ENCODE measurements at places on chromosomes 3 and 15. TPM values are rescaled to one million over a fixed set of nuclear protein-coding genes. Genes with fewer than 3 reads are reported as not detected.

The UBP1 gene
- total RNA-seq: 71.9 TPM

The TRIM69 gene
- 6.4 TPM for total RNA-seq

The GOLGA8G gene
- total RNA-seq: not detected

The ADAMTS17 gene
- total RNA-seq: 1.9 TPM

The INSYN1 gene
- total RNA-seq: 13.1 TPM

The HCLS1 gene
- 0.86 TPM for total RNA-seq

The GP5 gene
- 0.13 TPM for total RNA-seq

The UNC13C gene
- 0.13 TPM for total RNA-seq

The VEPH1 gene
- 18.3 TPM for total RNA-seq

The OXTR gene
- total RNA-seq: 2.2 TPM

GRCh38 chr3:32872487-32873382 is 54.9 kb downstream of the TRIM71 start:
- H3K27ac ChIP-seq: 0 out of 2 replicates have a peak overlapping the region, but pooled peaks have one; percentile 2
- peaks cover 50% of the 10 kb centered on the region for H3K36me3 ChIP-seq
- H3K4me3 ChIP-seq: no peak overlapping the region

DNA sequence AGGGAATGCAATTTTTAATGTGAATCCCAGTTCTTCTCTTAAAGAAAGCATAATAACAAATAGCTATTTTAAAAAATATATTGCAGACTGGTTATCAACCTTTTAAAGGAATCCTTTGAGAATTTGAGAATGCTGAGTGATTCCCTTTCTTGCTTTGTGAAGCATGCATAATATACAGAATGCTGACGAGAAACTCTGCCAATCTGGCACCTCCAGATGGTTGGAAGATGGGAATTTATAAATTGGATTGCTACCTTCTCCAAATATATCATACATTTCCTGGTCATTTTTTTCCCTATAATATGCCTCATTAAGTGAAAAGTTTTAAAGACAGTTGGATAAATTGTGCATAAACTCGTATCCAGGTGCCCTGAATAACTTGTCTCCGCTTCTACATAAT is 333.9 kb upstream of the ARPP21 start:
- no peaks in the 10 kb centered on the region for H3K36me3 ChIP-seq
- no peaks in the 10 kb centered on the region for H3K27me3 ChIP-seq
- no peaks in the 10 kb centered on the region for H3K4me1 ChIP-seq
- no peak overlapping the region for H3K4me3 ChIP-seq
- no peak for DNase-seq

- no peaks in the 10 kb centered on the region for H3K36me3 ChIP-seq
- H3K4me3 ChIP-seq: no peak overlapping the region
- H3K27ac ChIP-seq: no peak overlapping the region
- H3K27me3 ChIP-seq: no peaks in the 10 kb centered on the region
These were observed 321.8 kb downstream of the FEZF2 start for GRCh38 chr3:62051506-62051905.

DNA sequence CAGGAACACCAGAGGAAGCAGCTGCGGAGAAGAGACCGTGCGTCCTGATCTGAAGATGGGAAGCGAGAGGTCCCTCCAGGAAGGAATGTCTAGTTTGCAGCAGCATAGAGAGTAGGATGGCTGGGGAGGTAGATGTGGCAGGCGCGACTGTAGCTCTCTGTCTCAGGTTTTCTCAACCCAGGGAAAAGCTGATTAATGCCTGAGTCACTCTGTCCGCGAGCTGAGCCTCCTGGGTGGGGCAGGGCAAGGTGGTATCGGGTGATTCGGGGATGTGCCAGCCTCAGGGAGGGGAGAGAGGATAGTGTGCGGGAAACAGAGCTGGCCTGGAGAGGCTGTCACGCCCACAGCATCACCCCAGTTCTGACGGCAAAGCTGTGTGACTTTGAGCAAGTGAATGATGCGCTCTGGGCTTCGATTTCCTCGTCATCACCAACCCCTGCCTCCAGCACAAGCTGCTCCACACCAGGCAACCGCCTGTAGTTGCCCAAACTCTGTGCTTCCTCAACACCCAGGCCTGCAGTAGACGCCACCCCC is 28.4 kb downstream of the CPN2 start:
- no peaks in the 10 kb centered on the region for H3K27me3 ChIP-seq
- no peaks in the 10 kb centered on the region for H3K4me1 ChIP-seq
- no peak overlapping the region for H3K27ac ChIP-seq

GRCh38 chr15:88202231-88202630 is 54.3 kb downstream of the NTRK3 start:
- H3K4me3 ChIP-seq: no peak overlapping the region
- DNase-seq: no peak
- H3K27ac ChIP-seq: no peak overlapping the region
- no peaks in the 10 kb centered on the region for H3K36me3 ChIP-seq
- no peaks in the 10 kb centered on the region for H3K27me3 ChIP-seq

- H3K4me1 ChIP-seq: no peaks in the 10 kb centered on the region
- no peak overlapping the region for H3K27ac ChIP-seq
- H3K27me3 ChIP-seq: no peaks in the 10 kb centered on the region
- DNase-seq: no peak
- H3K36me3 ChIP-seq: no peaks in the 10 kb centered on the region
- no peak overlapping the region for H3K4me3 ChIP-seq
These were observed 46.1 kb downstream of the MCTP2 start for GRCh38 chr15:94277485-94277884.

GRCh38 chr3:72665701-72666446 is 182.4 kb downstream of the SHQ1 start:
- no peaks in the 10 kb centered on the region for H3K36me3 ChIP-seq
- H3K27me3 ChIP-seq: no peaks in the 10 kb centered on the region
- no peak for DNase-seq
- no peak overlapping the region for H3K4me3 ChIP-seq
- H3K27ac ChIP-seq: no peak overlapping the region

DNA sequence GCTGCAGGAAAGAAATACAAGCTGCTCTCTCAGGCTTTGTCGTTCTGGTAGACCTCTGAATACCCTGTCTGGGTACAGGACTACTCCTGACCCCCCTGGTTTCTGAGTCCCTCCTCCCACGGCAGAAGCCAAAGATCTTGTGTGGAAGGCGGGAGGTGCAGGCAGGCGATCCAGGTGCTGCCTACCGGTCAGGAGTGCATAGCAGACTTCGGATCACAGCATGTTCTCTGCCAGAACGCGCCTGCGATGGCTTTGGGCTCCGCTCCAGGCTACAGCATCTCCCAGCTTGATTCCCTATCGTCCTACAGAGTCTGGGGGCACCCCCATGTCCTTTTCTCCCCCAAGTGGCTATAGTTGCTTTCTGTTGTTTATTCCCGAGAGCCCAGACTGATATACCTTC is 2.5 kb upstream of the CFAP100 start:
- peaks cover 12% of the 10 kb centered on the region for H3K4me1 ChIP-seq
- H3K27ac ChIP-seq: no peak overlapping the region
- H3K4me3 ChIP-seq: no peak overlapping the region

GRCh38 chr3:181623924-181624694 is 87.6 kb upstream of the SOX2 start:
- DNase-seq: no peak
- no peaks in the 10 kb centered on the region for H3K4me1 ChIP-seq
- no peaks in the 10 kb centered on the region for H3K36me3 ChIP-seq
- H3K27me3 ChIP-seq: no peaks in the 10 kb centered on the region
- no peak overlapping the region for H3K4me3 ChIP-seq
- no peak overlapping the region for H3K27ac ChIP-seq

- H3K36me3 ChIP-seq: no peaks in the 10 kb centered on the region
- H3K4me1 ChIP-seq: no peaks in the 10 kb centered on the region
- H3K27ac ChIP-seq: no peak overlapping the region
- H3K27me3 ChIP-seq: no peaks in the 10 kb centered on the region
- no peak overlapping the region for H3K4me3 ChIP-seq
- no peak for DNase-seq
These were observed 459.5 kb downstream of the DIPK2A start for GRCh38 chr3:144431134-144431533.

- H3K4me1 ChIP-seq: no peaks in the 10 kb centered on the region
- H3K27me3 ChIP-seq: no peaks in the 10 kb centered on the region
- H3K27ac ChIP-seq: no peak overlapping the region
- no peak overlapping the region for H3K4me3 ChIP-seq
- no peaks in the 10 kb centered on the region for H3K36me3 ChIP-seq
These were observed 393.3 kb downstream of the FEZF2 start for GRCh38 chr3:61980041-61980440.

DNA sequence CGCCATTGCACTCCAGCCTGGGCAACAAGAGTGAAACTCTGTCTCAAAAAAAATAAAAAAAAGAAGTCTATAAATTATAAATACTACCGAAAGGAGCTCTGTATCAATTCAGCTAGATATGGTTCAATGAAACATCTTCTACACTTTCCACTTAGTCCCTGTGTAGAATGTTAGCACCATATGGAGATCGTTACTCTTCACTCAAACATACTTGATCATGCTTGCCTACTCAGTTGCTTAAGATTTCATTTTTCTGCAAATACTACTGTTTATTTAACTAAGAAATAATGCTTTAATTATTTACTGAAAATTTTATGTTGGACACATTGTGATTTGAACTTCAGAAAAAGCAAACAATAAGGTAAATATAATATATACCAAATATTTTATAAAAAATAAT is 17.1 kb upstream of the NANOGP8 start:
- no peak for DNase-seq
- no peaks in the 10 kb centered on the region for H3K4me1 ChIP-seq
- no peak overlapping the region for H3K27ac ChIP-seq

DNA sequence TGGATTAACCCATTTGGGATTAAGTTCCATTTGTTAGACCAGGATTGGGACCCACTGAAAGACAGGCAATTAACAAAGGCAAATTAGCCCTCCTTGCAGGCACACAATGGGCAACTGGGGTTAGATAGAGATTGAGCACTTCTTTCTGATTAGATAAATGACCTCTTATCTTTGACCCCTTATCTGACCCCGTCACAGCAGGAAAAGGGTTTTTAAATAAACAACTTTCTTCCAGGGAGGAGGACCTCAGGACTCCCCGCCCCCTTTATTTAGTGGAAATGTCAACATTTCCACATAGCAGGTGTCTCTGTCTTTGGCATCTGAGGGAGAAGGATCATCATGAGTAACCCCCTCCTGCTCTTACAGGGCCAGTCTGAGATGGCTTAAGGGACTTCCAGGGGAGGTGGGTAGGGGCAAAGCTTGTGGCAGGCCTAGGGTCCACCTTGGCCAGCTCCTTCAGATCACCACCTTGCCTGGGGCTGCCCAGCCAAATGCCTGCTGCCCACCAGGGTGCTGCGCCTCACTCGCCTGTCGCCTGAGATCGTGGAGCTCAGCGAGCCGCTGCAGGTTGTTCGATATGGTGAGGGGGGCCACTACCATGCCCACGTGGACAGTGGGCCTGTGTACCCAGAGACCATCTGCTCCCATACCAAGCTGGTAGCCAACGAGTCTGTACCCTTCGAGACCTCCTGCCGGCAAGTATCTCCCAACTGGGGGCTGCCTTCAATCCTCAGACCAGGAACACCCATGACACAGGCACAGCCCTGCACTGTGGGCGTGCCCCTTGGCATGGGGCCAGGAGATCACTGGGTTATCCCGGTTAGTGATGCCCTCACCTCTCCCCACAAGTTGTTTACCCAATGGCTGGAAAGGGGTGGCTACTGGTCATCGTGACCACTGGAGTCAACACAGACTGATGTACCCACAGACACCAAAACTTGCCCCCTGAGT is 2.6 kb upstream of the WDR6 start:
- no peaks in the 10 kb centered on the region for H3K36me3 ChIP-seq
- no peak overlapping the region for H3K27ac ChIP-seq

- no peaks in the 10 kb centered on the region for H3K4me1 ChIP-seq
- no peak overlapping the region for H3K27ac ChIP-seq
- H3K36me3 ChIP-seq: no peaks in the 10 kb centered on the region
- no peak for DNase-seq
These were observed 64.0 kb downstream of the MESD start for GRCh38 chr15:80925597-80926059.

DNA sequence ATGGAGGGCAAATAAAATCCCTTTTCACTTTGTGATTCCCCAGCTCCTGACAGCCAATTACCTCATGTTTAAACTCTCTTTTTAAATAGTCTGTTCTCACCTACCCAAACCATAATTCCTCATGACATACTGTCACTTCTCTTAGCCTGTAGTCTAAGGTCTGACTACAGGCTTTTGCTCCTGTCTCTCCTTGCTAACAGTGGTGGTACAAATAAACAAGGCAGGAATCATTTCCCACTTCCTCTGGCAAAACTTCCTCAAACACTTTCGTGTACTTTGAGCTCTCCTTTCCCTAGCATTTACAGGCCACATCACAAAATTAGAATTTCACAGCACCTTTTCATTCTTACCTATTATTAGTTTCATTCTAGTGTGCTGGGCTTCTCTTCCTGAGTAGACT is 51.8 kb downstream of the ATP8B4 start:
- no peak overlapping the region for H3K4me3 ChIP-seq
- no peak for DNase-seq
- H3K27me3 ChIP-seq: no peaks in the 10 kb centered on the region
- no peaks in the 10 kb centered on the region for H3K36me3 ChIP-seq

DNA sequence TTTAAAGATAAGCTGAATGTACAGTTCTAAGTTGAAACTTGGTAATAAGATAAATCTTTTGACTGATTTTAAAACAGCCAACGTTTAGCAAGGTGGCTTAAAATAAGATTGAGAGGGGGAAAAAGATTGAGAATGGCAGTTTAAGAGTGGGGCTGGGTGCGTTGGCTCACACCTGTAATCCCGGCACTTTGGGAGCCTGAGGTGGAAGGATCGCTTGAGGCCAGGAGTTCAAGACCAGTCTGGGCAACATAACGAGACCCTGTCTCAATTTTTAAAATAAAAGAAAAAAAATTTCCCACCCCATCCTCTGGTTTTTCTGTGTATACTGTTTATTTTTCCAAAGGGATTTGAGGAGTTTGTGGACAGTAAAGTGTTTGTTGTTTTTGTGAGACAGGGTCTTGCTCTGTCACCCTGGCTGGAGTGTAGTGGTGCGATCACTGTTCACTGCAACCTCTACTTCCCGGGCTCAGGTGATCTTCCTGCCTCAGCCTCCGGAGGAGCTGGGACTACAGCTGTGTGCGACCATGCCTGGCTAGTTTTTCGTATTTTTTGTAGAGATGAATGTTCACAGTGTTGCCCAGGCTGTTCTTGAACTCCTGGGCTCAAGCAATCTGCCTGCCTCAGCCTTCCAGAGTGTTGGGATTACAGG is 3.0 kb downstream of the MAPK6 start:
- DNase-seq: no peak
- H3K36me3 ChIP-seq: no peaks in the 10 kb centered on the region
- peaks cover 12% of the 10 kb centered on the region for H3K4me1 ChIP-seq
- no peaks in the 10 kb centered on the region for H3K27me3 ChIP-seq
- H3K4me3 ChIP-seq: no peak overlapping the region
- H3K27ac ChIP-seq: no peak overlapping the region

DNA sequence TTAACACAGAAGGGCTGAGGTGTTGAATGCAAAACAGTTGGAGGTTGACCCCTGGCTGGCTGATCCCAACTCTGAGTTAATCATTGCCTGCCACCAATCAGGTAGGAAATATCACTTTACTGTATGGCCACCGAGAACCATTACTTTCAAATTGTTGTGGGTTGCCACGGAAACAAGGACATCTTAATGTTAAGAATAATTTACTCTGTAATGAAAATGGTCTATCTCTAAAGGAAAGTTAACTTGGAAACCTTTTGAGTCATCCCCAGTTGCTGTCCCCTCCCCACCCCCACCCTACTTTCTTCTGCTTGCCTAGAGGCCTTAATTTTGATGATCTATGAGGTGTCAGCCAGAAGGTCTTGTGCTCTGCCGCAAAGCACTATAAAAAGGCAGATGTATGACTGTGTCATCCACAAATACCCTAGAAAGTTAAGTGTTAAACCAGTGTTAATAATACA is 78.7 kb upstream of the SNRK start:
- no peak overlapping the region for H3K4me3 ChIP-seq
- DNase-seq: no peak
- no peaks in the 10 kb centered on the region for H3K36me3 ChIP-seq

- no peak overlapping the region for H3K4me3 ChIP-seq
- no peak overlapping the region for H3K27ac ChIP-seq
- no peaks in the 10 kb centered on the region for H3K36me3 ChIP-seq
- no peaks in the 10 kb centered on the region for H3K4me1 ChIP-seq
- DNase-seq: no peak
These were observed 46.7 kb downstream of the EMC4 start for GRCh38 chr15:34271493-34271892.
